ENCODE measurements at places on chromosomes 12 and 14.

GRCh38 chr12:7035463-7035862, 17.2 kb upstream of the LPCAT3 start:
- no peak overlapping the region for H3K4me3 ChIP-seq
- H3K27ac ChIP-seq: no peak overlapping the region
- H3K36me3 ChIP-seq: peaks cover 4% of the 10 kb centered on the region
- peaks cover 6% of the 10 kb centered on the region for H3K4me1 ChIP-seq
- DNase-seq: no peak
- H3K27me3 ChIP-seq: peaks cover 14% of the 10 kb centered on the region

- peaks cover 53% of the 10 kb centered on the region for H3K4me1 ChIP-seq
- no peak overlapping the region for H3K4me3 ChIP-seq
- peaks cover 21% of the 10 kb centered on the region for H3K36me3 ChIP-seq
- H3K27me3 ChIP-seq: no peaks in the 10 kb centered on the region
- peak overlapping the region; percentile 3 for H3K27ac ChIP-seq
Observed at GRCh38 chr12:26646571-26646970, 186.4 kb downstream of the ITPR2 start.

- H3K4me1 ChIP-seq: no peaks in the 10 kb centered on the region
- DNase-seq: no peak
- no peak overlapping the region for H3K27ac ChIP-seq
- H3K27me3 ChIP-seq: no peaks in the 10 kb centered on the region
- H3K4me3 ChIP-seq: no peak overlapping the region
Observed at GRCh38 chr12:127888943-127889719, 377.8 kb upstream of the TMEM132C start.

GRCh38 chr14:70804556-70805162, 4.7 kb downstream of the MAP3K9 start:
- no peaks in the 10 kb centered on the region for H3K36me3 ChIP-seq
- DNase-seq: no peak
- H3K4me1 ChIP-seq: peaks cover 5% of the 10 kb centered on the region
- H3K27ac ChIP-seq: no peak overlapping the region
- H3K4me3 ChIP-seq: no peak overlapping the region

DNA sequence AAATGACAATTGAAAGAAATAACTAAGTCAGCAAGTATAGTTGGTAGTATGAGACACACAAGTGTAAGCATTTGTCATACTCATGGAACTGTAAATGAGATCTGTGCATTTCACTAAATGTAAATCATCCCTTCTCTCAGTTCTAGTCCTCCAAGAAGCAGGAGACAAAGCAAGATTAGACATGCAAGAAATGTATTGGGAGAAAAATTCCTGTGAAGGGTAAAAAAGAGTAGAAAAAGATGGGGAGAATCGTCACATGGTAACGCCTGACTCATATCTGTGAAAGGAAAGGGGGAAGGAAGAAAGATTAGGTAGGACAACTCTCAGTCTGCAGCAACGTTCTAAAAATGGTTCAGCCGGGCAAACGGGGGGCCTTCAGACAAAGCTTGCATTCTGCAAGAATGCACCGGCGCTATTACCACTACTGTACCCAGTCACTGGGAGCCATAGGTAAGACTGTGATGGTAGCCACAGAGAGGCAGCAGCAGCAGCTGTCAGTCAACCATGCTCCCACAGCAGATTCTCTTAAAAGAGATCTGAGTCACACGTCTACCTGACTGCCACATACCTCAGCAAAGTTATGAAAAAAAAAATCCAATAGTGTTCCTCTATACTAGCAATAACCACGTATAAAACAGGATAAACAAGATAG, 18.0 kb upstream of the RFX4 start:
- no peaks in the 10 kb centered on the region for H3K4me1 ChIP-seq
- no peaks in the 10 kb centered on the region for H3K36me3 ChIP-seq
- no peak overlapping the region for H3K4me3 ChIP-seq

DNA sequence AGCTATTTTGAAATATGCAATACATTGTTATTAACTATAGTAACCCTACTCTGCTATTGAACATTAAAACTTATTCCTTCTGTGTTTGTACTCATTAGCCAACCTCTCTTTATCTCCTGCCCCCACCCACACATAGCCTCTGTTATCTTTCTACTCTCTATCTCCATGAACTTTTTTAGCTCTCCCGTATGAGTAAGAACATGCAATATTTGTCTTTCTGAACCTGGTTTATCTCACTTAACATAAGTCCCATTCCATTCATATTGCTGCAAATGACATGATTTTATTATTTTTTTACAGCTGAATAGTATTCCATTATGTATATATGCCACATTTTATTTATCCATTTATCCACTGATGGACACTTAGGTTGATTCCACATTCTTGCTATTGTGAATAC, 79.0 kb upstream of the AMIGO2 start:
- H3K36me3 ChIP-seq: peaks cover 43% of the 10 kb centered on the region
- no peak overlapping the region for H3K27ac ChIP-seq
- no peak for DNase-seq

DNA sequence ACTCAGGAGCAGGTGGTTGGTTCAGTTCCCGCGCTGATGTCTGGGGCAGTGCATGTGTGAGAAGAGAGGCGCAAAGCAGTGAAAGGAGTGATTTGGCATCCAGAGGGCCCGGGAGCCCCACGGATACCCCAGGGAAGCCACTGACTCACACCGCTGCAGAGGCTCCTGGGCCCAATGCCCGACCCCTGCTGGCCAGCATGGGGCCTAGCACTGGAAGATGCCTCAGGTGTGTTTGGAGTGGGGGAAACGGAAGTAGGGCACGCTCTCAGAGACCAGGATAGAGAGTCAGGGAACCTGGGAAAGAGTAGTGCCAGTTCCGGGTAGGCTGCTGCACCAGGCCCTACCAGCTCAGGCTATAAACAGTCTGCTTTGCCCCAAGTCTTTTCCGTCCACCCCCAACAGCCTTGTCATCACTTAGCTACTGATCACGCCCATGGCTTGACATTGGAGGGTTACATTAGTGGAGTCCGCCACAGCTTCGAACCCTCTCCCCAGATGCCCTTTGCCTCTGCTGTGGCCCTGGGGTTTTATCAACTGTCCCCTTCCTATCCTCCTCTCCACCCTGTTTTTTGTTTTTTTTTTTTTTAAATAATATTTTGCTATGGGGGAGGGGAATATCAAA, 9.5 kb upstream of the CSAD start:
- H3K4me3 ChIP-seq: no peak overlapping the region
- peaks cover 18% of the 10 kb centered on the region for H3K4me1 ChIP-seq
- peaks cover 23% of the 10 kb centered on the region for H3K36me3 ChIP-seq
- peaks cover 6% of the 10 kb centered on the region for H3K27me3 ChIP-seq
- H3K27ac ChIP-seq: peak overlapping the region; percentile 62

- H3K4me3 ChIP-seq: peak overlapping the region; percentile 64
- peaks cover 65% of the 10 kb centered on the region for H3K4me1 ChIP-seq
- H3K27ac ChIP-seq: peak overlapping the region; percentile 87
- H3K36me3 ChIP-seq: peaks cover 24% of the 10 kb centered on the region
Observed at GRCh38 chr14:96086032-96086431, 46.9 kb downstream of the C14orf132 start.

- H3K4me1 ChIP-seq: no peaks in the 10 kb centered on the region
- DNase-seq: no peak
- H3K27ac ChIP-seq: no peak overlapping the region
- no peaks in the 10 kb centered on the region for H3K27me3 ChIP-seq
- H3K36me3 ChIP-seq: no peaks in the 10 kb centered on the region
Observed at GRCh38 chr14:57970175-57970574, 104.3 kb upstream of the SLC35F4 start.

GRCh38 chr12:16600525-16600924, 5.4 kb downstream of the LMO3 start:
- peaks cover 13% of the 10 kb centered on the region for H3K4me1 ChIP-seq
- peaks cover under 1% of the 10 kb centered on the region for H3K27me3 ChIP-seq
- no peak overlapping the region for H3K27ac ChIP-seq
- H3K36me3 ChIP-seq: no peaks in the 10 kb centered on the region
- DNase-seq: no peak

- DNase-seq: no peak
- H3K27ac ChIP-seq: no peak overlapping the region
- no peaks in the 10 kb centered on the region for H3K36me3 ChIP-seq
- no peak overlapping the region for H3K4me3 ChIP-seq
- H3K27me3 ChIP-seq: peaks cover 13% of the 10 kb centered on the region
Observed at GRCh38 chr12:12681061-12681765, 14.8 kb downstream of the GPR19 start.

DNA sequence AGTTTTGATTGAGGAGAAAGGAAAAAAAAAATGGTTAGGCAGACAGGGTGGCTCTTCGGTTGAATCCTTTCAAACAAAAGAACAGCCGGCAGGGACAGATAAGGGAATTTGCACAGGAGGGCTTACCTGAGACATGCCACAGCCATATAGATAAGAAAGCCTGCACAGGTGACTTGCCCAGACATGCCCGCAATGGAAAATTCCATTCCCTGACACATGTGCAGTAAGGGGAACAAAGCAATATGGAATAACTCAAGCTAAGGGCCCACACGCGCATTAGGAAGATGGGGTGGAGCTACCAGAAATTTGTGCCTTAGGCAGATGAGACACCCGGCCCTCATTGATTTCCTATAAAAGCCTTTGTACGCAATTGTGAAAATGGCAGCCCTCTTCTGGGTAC, 86.7 kb downstream of the TMEM260 start:
- no peak overlapping the region for H3K4me3 ChIP-seq
- peaks cover 37% of the 10 kb centered on the region for H3K4me1 ChIP-seq
- no peak for DNase-seq
- peaks cover 2% of the 10 kb centered on the region for H3K27me3 ChIP-seq
- H3K27ac ChIP-seq: peak overlapping the region; percentile 7

- no peaks in the 10 kb centered on the region for H3K36me3 ChIP-seq
- no peak for DNase-seq
- H3K27ac ChIP-seq: no peak overlapping the region
- H3K27me3 ChIP-seq: no peaks in the 10 kb centered on the region
- H3K4me3 ChIP-seq: no peak overlapping the region
Observed at GRCh38 chr12:38892087-38892786, 13.2 kb downstream of the CPNE8 start.

DNA sequence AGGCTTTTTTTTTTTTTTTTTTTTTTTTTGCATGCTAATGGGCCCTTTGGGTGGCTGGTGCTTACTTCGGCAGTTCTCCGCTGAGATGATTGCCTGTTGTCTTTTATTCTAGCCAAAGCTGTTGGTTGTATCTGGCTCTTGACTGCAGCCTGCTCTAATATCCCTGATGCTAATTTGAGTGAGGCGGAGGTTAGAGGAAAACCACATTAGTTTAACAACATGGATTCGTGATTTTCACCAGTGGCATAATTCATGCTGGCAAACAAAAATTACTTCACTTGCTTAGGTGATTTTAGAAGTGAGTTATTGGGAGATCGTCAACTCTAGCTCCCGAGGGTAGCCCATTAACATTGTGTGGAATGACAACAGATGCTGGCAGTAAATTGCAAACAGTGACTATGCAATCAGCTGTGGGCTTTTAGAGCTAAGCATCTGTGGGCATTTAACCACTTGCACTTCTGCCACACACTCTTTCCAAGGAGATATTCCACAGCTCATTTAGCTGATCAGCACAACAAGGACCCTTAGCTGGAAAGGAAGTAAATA, 97.6 kb upstream of the ZDHHC17 start:
- no peak for DNase-seq
- no peaks in the 10 kb centered on the region for H3K27me3 ChIP-seq
- H3K36me3 ChIP-seq: no peaks in the 10 kb centered on the region
- peaks cover 26% of the 10 kb centered on the region for H3K4me1 ChIP-seq
- H3K27ac ChIP-seq: no peak overlapping the region

GRCh38 chr14:74507085-74507484, 13.5 kb downstream of the ISCA2 start:
- H3K36me3 ChIP-seq: peaks cover 5% of the 10 kb centered on the region
- no peak for DNase-seq
- no peak overlapping the region for H3K4me3 ChIP-seq
- no peak overlapping the region for H3K27ac ChIP-seq
- H3K27me3 ChIP-seq: peaks cover 2% of the 10 kb centered on the region

GRCh38 chr12:128783129-128783574, 40.6 kb downstream of the SLC15A4 start:
- no peak for DNase-seq
- peaks cover 2% of the 10 kb centered on the region for H3K27me3 ChIP-seq
- peak overlapping the region; percentile 51 for H3K27ac ChIP-seq

DNA sequence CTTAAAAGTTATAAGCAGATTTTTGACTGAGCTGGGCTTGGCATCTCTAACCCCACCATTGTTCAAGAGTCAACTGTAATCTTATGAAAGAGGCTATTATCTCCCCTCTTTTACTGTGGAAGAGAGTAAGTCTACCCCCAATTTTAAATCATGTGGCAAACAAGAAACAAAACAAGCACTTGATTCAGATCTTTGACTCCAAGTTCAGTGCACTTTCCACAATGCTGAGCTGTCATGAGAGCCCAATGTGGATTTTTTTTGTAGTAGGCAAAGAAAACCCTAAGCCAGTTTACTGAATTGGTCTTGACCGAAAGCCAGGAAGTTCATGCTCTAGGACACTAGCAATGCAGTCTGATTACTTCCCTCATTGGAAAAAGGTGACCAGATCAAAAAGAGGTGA, 306.2 kb downstream of the GALC start:
- no peak for DNase-seq
- no peaks in the 10 kb centered on the region for H3K27me3 ChIP-seq
- no peak overlapping the region for H3K27ac ChIP-seq
- no peak overlapping the region for H3K4me3 ChIP-seq

DNA sequence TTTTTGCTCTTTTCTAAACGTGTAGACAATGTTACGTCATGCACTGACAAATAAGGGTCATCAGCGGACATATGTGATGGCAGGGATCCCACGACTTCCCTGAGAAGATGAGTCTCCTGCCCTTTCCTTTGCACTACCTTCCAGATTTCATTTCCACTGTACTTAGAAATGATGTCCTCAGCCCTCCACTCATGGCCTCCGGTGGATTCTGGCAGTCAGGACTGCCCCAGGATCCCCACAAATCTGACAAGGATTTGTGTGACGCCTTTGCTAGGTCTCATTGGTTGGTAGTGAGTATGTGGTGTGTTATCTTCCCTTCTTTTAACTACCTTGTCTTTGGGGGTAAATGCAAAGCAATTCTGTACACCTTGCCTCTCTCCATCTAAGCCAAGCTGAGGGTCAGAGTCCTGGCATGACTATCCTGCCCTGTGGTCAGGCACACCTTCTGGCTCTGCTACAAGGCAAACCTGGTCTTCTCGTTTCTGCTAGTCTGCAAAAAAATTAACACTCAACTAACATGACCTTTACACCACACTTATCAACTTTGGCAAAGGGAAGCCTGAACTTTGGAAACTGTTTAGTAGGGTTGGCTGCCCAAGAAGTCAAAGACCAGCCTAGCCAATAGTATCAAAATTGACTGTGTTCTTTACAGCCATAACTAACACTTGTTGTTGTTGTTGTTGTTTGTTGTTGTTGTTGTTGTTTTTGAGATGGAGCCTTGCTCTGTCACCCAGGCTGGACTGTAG, 17.3 kb upstream of the DHRS4 start:
- DNase-seq: no peak
- no peaks in the 10 kb centered on the region for H3K4me1 ChIP-seq
- peaks cover 5% of the 10 kb centered on the region for H3K36me3 ChIP-seq
- no peak overlapping the region for H3K27ac ChIP-seq
- peaks cover 15% of the 10 kb centered on the region for H3K27me3 ChIP-seq
- H3K4me3 ChIP-seq: no peak overlapping the region

DNA sequence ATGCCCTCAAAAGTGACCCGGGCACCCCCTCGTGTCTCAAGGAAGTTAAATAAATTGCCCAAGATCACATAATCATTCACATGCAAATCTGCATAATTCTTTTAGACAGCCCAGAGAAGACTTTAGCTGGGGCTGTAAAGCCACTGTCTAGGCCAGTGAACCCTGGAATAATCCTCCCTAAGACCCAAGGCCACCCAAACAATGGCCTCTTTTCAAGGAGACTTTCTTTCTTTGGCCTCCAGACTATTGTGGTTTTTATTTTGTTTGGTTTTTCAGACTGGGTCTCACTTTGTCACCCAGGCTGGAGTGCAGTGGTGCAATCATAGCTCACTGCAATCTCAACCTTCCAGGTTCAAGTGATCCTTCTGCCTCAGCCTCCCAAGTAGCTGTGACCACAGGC, 10.6 kb downstream of the SVOP start:
- no peak overlapping the region for H3K4me3 ChIP-seq
- H3K4me1 ChIP-seq: no peaks in the 10 kb centered on the region
- no peak for DNase-seq
- no peaks in the 10 kb centered on the region for H3K36me3 ChIP-seq
- peaks cover 9% of the 10 kb centered on the region for H3K27me3 ChIP-seq

Data from HFFc6 (cell line).